ENCODE measurements at places on chromosomes 16 and 17.

GRCh38 chr16:75537776-75538175 lies 1.9 kb upstream of the CHST5 start:
- no peak for DNase-seq

GRCh38 chr16:24037335-24037734 lies 201.6 kb downstream of the PRKCB start:
- no peak for DNase-seq

GRCh38 chr16:48904333-48904732 lies 294.4 kb upstream of the N4BP1 start:
- no peak for DNase-seq

DNA sequence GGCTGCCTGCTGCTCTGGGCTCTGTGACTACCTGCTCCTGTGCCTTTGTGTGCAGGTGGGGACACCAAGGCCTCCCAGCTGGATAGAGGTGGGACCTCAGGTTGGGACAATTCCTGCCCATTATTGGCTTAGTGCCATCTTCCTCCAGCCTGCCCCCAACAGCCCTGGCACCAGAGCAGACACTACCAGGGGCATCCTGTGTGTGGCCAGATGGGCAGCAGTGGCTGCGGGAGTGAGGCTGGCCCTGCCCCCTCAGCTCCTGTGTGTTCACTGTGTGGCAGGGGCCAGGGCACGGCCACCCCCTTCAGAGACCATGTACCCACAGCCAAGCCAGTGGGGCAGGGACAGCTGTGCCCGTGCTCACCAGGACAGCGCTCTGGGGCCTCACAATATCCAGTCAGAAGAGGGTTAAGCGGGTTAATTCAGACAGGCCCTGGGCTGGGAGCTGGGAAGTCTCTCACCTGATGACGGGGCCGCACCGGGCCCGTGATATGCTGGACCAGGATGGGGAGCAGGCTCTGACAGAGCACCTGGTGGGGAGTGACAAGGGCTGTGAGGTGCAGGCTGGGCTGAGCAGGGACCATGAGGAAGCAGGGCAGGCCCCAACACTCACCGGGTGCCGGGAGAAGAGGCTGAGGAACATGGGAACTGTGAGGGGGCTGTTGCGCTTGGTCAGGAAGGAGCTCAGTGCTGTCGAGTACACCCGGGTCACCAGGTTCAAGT lies 13.0 kb downstream of the MYBBP1A start:
- DNase-seq, result no peak

DNA sequence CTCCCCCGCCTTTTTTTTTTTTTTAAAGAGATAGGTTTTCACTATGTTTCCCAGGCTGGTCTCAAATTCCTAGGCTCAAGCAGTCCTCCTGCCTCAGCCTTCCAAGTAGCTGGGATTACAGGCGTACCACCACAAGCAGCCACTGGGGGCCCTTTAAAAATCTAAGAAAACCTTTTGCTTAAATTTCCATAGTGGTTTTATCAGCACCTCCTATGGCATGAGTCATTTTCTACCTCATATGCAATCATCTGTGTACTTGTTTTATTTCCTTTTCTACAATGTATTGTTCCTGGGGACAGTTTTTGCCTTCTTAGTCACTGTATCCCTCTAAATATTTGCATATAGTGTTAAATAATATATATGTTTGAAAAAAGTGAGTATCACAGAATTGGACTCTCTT lies 29.2 kb downstream of the GNA13 start:
- DNase-seq, result peak; percentile 96

DNA sequence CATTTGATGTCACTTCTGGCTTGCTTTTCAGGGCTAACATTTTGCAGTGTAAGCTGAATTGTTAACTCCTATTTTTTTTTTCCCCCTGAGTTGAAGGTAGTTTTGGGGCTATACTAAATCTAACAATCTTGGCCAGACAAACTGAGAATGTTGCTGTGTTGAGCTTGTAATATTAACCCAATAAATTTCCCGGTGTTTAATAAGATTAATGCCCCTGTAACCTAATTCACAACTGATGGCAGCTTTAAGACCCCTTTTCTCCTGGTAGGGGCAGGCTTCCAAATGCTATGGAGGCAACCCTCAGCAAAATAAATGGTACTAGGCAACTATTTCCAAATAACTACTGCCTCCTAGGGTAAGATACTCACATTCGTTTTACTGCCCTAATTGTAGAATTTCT lies 549.6 kb upstream of the KIF2B start:
- no peak for DNase-seq
